ENCODE measurements at places on chromosomes 5 and 9. TPM values are rescaled to one million over a fixed set of nuclear protein-coding genes. Genes with fewer than 3 reads are reported as not detected.

DNA sequence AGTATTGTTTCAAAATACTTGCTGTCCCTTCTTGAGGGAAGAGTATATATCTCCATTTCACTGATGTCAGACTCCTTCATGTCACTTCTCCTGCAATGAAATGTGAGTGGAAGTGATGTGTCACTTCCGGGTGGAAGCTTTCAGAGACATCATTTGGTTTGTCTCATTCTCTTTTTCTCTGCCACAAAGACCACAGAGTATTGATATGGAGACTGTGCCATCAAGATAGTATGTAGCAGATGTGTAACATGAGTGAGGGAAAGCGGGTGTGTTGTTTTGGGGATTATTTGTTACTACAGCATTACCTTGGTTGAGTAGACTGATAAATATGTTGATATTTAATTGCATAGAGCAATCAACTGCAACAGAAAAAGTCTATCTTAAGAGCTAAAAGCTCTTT lies 169.8 kb downstream of the FBXL7 start:
- DNase-seq, result no peak

- DNase-seq, result no peak
These were observed 117.8 kb upstream of the SPIN1 start for GRCh38 chr9:88270413-88270812.

- peak; percentile 71 for DNase-seq
These were observed at the start of gene ZBTB6 for GRCh38 chr9:122912964-122913673. Gene ZBTB6 (minus strand): TSS chr9:122913323. CDS start chr9:122912072, 1,251 bp downstream.

The MSMP gene
- total RNA-seq, result not detected

GRCh38 chr9:137816531-137817235 lies 60.9 kb upstream of the CACNA1B start:
- DNase-seq, result peak; percentile 2

DNA sequence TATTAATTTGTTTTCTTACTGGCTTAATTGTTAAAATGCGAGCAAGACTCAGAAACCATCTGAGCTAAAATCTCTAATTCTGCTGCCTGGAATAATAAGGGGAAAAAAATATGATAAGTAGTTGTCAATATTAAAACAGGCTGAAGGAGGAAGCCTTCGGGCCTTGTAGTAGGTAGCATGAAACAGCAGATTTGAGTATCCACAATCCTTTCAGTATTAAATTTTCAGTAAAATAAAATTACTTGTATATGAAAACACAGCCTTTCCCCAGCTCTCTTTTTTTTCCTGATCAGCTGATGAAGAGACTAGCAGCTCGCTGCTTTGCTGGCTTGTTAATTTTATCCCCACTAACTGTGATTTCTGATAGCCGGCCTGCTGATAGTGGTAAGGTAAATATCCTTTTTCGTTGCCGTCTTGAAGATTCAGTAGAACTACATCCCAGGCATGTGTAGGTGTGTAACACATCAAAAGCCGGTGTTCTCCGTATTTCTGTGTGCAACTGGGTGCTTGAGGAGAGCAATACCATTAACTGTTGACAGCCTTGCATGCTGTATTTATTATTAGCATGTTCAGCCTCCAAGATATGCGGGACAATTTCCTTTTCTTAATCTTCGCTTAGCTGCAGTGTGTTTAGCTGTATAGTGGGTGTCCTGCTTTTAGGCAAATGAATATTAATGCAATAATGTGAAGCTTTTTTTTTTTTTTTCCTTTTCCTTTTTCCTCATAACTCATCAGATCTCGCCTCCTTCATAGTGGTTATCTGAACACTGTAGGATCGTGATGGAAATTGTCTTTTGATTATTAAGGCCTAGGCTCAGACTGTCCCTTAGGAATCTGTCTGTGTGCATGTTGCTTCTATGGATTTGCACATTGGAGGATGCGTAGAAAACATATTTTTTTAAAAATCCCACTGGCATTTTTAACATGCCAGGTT lies 144.6 kb downstream of the SMARCA2 start:
- DNase-seq, result no peak

DNA sequence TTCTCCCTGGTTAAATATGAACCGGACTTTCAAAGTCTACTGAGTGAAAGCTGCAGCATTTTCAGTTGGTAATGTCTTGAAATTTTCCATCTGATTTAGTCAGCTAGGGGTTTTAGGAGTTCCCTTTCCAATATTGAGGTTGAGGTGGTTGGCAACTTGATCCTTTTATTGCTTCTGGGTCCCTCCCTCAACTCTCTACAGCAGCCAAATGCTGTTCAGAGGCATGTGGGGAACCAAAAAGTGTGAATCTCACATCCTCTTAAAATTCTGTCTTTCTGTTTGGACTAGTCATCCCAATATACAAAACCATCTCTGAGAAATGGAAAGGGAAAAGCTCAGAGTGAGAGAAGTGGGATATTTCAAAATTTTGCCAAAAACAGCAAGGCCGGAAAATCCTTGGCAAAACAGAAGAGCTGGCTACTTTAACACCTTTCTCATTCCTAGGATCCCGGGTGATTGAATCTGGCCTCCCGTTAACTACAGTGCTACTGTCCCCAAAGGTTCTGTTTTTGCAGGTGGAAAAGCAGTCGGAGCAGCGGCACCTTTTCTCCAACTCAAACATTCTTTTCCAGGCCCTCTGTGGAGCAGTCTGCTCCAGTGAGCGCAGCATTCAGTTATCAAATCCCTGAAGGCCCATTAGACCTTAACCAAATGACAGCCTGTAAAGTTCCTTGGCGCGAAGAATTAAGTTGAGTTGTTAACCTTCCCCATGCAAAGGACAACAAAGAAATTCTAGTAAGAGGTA lies 345.9 kb upstream of the NUDT12 start:
- DNase-seq, result no peak

GRCh38 chr9:81408951-81409350 lies 280.4 kb downstream of the TLE1 start:
- DNase-seq, result no peak

DNA sequence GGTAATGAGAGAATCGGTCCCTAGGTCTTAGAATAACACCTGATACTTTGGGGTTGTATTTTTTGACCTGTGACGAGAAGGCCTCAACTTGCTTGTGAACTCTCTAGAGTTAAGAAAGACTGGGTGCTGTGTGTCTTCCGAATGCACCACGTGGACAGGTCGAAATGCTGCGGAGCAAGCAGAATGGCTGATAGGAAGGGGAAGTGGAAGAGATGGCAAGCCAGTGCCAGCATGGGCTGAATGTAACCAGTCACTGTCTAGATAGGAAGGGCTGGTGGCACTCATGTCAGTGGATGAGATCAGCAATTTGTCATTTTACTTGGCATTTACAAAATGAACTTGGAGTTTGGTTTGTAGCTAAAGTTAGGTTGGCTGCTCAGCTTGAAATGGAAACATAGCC lies 5.6 kb downstream of the OTULINL start:
- DNase-seq, result no peak

Measured in activated naive CD8-positive, alpha-beta T cell treated with anti-CD3 and anti-CD28 coated beads, Interleukin-2, amount 10 ng/mL, durations not matched to agents 7 days and 5 days (primary cell).